Stimulated activated naive CD4-positive, alpha-beta T cell (primary cell): ENCODE measurements at places on chromosomes 12 and 14.

DNA sequence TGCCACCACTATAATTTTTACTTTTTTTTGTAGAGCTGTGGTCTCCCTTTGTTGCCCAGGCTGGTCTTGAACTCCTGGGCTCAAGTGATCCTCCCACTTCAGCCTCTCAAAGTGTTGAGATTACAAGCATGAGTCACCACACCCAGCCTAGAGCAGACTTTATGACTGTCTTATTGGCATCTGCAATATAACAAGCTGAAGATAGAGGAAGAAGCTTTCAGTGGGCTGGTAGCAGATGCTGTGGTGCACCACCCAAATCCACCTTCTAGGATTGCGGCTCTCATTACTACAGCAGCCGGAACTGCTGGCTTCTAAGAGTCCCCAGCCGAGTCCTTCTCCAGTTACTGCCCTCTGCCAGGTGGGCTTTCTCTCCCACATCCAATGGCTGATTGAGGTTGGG lies 7.6 kb upstream of the STK38L start:
- no peak for DNase-seq

DNA sequence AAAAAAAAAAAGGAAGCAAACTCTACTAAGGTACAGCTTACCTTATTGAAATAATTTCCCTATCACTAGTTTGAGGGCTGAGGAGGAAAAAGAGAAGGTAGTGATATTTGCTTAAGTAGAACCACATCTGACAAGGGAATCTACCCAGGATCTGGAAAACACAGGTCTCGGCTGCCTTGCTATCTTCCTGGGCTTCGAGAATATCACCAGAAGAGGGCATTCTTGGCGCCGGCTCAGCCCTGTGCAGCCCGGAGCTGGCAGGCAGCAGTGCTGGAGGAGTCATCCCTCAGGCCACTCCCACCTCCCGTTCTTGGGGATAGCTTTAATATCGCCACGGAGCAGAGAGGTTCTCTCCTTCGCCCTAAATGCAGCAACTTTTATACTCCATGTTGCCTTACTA lies 1181.2 kb downstream of the VRK1 start:
- DNase-seq = peak; percentile 70

DNA sequence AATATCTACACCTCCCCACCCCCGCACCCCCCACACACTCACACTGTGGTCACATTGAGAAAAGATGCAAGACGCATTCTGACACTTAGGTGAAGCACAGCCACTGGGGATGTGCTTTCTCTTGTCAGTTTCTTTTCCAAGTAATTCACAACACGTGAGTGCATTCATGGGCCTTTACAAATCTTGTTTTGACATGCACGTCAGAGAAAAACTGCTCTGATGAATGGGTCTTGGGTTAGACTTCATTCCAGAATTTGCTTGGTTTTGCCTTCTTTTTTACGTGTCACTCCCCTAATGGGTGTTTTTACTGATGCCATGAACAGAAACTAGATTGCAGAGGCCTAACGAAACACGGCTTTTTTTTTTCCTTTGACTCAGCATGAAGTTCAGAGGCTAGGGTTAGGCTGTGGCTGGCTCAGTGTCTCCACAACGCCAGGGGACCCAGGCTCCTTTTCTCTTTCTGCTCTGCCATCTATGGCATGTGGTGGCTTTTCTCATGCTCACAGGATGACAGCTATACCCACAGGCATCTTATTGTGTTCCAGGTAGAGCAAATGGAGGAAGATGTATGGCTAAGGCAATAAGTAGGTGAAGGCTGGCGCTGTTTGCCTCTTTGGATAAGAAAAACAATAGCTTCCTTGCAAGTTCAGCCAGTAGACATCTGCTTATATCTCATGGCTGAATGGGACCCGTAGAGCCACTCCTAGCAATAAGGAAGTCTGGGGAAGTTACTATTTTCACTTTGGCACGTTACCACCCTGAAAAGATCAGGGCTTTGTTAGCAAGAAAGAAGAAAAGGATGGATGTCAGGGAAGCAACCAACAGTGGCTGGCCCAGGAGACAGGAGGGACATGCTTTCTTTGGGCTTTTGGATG lies 253.3 kb downstream of the SLC15A4 start:
- DNase-seq = no peak

DNA sequence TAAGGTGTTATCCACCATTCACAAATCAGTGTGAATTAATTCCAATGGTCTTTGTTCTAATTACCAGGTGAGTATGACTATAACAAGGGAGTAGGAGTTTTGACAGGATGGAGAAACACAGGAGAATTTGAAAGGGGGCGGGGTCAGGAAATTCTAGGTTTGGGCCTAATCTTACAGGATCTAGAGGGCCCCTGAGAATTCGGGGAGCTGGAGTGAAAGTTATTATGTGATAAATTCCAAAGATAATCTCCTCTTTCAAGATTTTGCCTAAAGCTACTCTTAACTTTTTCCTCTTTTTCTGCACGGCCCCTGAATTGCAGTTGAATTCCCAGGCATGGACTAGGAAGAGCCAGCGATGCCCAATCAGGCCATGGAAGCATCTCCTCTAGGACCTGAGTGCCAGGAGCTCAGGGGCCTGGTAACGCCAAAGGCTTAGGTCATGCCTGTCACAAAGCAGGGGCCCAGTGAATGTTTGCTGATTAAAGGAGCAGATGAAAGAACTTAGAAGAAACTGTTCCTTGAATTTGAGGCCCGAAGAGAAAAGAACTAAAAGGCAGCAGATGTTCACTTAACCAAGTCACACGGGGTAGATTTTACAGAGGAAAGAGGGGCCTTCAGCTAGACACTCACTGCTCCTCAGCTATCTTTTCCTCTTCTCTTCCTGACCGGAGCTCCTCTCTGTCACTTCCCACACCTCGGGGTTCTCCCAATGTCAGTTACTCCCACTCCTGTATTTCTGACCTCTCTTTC lies 195.5 kb downstream of the PPM1H start:
- DNase-seq = no peak

DNA sequence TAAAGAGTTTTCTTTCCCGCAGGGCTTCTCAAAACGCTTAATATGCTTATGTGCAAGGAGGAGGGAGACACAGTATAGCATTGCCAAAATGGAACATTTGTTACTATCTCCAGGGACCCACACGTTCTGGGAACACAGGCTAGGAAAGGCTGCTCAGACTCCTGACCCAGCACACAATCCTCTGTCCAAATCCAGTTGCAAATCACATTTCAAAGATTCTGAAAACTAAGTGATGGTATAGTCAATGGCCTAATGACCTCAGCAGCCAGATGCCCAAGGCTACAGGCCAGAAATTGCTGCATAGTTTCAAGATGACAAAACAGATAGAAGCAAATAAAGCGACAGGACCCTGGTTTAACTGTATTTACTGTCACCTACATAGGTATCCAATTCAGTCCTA lies 97.0 kb upstream of the GRIP1 start:
- no peak for DNase-seq

- DNase-seq = peak; percentile 82
These were observed 2.8 kb upstream of the CD4 start for GRCh38 chr12:6786416-6787094.

DNA sequence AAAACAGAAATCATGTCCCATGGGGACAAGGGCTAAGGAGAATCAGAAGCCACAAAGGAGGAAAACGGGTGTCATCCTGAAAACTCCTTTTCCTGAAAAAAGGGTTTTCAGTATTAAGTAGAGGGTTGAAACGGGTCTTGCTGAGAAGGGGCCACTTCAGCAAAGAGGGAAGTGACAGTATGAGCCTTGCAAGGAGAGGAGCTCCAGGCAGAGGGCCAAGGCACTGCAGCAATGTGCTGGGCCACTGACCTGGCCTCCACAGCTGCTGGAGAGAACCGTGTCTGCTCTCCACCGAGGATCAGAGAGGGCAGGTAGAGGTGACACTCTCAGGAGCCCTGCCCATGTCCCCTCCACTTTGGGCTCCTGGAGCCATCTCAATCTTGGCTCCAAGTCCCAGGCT lies 103.3 kb downstream of the NCOR2 start:
- DNase-seq = no peak

DNA sequence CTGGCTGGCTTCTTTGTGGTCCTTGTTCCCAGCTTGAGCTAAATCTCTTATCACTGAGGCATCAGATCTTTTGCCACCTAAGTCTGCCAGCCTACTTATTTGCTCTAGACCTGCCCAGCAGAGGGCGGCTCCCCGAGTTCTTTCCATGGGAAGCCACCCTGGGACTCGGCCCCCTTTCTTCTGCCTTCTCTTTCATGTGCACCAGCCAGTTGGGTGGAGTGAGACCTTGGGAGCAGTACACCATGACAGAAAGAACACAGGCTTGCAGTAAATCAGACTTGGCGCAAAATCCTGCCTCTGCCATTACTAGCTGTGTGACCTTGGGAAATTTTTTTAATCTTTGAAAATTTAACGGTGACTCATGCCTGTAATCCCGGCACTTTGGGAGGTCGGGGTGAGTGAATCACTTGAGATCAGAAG lies 7.4 kb downstream of the SMAGP start:
- DNase-seq = peak; percentile 13

- no peak for DNase-seq
These were observed 363.1 kb upstream of the OR4E1 start for GRCh38 chr14:22036541-22037239.

DNA sequence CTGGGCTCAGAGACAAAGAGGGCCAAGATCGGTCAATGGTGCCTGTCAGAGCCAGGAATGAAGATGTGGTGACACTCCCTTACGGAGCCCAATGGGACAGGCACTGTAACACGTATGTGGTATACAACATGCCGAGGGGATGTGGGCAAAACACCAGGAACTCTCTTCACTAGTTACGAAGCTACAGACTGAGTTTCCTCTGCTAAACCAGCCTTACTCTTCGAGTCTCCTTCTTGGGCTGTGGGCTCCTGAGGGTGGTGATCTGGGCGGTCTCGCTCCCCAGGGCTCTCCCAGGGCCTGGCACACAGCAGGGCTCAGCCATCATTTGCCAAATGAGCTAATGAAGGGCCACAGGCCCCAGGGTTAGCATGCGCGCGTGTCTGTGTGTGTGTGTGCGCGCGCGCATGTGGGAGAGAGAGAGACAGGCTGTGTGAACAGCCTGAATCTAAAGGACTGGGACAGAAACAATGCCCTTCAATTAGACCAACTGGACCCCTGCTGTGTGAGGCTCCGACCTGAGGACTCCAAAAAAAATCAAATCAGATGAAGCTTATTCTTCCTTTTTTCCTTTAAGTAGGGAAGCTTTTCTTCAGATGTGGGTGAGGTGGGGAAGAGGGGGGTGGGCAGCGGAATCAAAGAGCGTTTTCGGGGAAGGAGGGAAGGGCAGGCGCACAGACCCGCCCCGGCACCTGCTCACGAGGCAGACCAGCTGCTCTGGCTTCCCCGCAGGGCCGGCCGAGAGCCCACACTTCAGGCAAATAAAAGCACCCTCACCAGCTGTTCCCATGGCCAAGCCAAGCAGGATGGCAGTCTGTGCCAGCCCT lies 42.5 kb downstream of the CCDC88C start:
- peak; percentile 32 for DNase-seq

- DNase-seq = no peak
These were observed 363.4 kb upstream of the PDE3A start for GRCh38 chr12:20004952-20005351.

GRCh38 chr12:26696613-26697092 lies 136.3 kb downstream of the ITPR2 start:
- no peak for DNase-seq

GRCh38 chr12:45216983-45217485 lies 1.1 kb downstream of the ANO6 start:
- DNase-seq = no peak

- peak; percentile 96 for DNase-seq
These were observed at the start of gene PPTC7 for GRCh38 chr12:110583137-110584059. Gene PPTC7 (minus strand): TSS chr12:110583318. CDS start chr12:110583031, 287 bp downstream.

DNA sequence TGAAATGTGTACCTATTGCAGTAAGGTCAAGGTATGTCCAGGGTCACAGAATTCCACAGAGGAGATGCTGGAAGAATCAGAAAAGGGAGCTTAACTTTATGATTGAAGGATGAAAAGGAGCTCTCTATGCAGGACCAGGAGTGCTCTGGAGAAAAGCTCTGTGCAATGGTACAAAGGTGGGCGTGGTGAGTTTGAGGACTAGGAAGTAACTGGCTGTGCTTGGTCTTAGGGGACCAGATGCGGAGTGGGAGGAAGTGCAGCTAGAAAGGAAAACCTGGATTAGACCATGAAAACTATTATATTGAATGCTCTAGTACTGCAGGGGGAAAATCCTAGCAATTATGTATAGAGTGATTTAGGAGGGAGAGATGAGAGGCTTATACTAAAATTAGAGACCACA lies 56.8 kb downstream of the BTG1 start:
- DNase-seq = no peak

GRCh38 chr14:106845286-106846087 lies 1319.1 kb downstream of the TMEM121 start:
- DNase-seq = peak; percentile 34

- no peak for DNase-seq
These were observed 668 bp downstream of the RAPGEF3 start for GRCh38 chr12:47757840-47758583.

DNA sequence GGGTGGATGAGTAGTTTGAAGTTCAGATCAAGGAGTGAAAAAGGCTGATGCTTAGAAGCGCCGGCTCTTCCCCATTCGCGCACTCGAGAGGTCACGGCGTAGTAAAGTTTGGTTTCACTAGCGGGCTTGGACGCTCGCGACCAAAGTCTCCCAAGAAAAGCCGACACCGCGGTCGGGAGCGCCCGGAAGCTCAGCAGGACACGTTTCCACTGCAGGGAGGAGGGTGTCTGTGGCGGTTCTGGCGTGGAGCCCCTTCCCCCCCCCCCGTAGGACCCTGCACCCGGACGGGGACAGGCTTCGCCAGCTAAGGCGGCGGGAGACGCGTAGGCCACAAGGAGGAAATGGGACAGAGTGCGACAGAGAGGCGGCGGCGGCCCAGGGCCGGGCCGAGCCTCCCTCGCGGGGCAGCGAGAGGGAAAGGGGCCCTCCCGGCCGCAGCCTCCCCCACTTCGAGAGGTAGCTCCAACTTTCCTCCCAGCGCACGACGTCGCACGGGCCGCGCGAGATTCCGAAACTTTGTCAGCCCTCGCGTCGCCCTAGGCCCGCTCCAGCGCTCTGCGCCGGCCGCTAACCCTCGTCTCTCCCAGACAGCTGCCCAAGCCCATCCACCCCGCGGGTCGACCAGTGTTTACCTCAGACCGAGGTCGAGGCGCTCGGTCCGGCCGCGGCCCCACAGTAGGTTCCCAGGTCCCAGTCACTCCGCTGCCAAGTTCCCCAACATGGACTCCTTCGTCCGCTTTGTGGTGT lies 480 bp downstream of the SCAF11 start:
- DNase-seq = peak; percentile 55

DNA sequence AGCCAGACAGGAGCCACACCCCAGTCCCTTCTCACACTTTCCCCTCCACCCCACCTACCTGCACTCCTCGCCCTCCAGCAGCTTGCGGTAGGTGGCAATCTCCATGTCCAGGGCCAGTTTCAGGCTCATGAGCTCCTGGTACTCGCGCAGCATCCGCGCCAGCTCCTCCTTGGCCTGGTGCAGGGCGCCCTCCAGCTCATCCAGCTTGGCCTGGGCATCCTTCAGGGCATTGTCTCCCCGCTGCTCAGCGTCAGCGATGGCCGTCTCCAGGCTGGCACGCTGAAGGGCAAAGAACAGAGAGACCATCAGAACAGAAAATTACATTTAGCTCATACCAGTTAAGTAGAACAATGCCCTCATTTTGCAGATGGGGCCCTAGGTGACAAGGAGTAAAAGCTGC lies 5.5 kb downstream of the KRT74 start:
- no peak for DNase-seq
